ENCODE measurements at places on chromosomes 16 and 17.

GRCh38 chr17:79556271-79556670, 54.6 kb downstream of the RBFOX3 start:
- no peak for DNase-seq

- DNase-seq = no peak
Measured at GRCh38 chr16:17358846-17359245, 111.9 kb downstream of the XYLT1 start.

- no peak for DNase-seq
Measured at GRCh38 chr16:28823291-28823872, 583 bp downstream of the ATXN2L start.

DNA sequence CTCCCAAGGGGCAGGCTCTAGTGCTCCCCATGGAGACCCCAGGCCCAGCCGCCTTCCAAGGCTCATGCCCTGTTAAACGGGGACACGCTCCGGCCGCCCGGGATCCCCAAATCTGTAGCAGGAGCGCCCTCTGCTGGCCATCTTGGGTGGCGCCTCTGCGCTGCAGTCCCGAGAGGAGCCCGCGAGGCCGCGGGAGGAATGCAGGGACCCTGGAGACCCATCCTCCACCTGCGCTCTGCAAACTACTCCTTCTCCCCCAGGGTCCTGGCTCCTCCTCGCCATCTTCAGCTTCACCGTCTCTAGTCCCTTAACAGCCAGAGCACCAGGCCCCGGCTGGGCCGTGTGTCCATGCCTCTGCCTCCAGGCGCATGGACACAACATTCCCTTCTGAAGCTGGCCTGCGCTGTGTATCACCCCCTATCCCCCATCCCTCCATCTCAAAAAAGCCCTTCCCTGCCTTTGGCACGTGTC, 23.6 kb upstream of the KRT17 start:
- DNase-seq = peak; percentile 79

DNA sequence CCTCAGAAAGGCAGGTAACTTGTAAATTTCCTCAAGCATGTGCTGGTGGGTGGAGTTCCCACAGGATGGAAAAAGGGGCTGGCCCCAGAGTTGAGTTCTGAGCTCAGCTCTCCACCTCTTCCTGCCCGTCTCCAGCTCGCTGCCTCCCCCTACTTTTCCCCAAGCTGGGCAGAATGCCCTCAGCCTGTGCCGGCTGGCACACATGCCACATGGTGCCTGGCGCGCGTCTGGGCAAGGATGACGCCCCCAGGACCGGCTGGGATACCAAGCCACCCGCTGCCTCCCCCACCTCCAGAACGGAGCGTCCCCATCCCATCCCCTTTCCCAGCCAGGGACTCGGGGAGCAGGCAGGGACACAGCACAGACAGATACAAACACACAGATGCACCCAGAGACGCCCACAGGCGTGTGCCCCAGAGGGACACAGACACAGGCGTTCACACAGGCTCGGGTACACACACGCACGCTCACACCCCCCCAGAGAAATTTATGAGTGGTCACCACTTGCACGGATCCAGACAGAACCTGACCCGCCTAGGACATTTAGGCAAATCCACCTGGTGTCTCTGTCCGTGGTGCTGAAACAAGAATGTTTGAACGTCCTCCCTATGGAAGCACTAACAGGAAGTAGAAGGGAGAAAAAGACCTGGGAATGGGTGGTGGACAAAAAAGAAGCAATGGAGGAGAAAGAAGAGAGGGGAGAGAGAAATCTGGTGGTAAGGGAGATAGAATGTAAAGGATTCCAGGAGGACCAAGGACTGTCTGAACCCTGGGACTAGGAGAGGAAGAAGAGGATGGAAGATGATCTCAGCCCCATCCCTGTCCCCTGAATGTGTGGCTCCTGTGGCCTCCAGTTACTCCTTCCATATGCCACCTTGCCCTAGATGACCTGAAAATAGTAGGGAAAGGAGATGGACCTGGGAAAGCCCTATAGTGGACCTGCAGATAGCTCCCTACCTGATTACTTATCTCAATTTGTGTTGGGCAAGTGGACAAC, 15.5 kb downstream of the NEUROD2 start:
- DNase-seq = peak; percentile 90

DNA sequence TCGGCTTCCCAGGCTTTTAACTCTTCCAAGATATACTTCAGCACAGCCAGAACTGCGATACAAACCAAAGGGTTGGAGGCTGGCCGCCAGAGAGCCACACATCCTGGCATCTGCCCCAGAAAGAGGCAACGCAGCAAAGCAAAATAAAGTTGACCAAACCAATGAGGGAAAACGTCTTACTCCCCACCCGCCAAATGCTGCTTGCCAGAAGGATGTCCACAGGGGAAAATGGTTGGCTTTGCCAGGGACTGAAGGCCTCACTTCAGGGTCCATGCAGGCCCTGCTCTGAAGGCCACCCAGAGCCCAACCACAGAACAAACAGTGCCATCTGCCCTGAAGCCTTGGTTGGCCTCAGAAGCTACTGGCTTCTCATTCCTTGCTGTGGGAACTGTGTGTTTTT, 15.0 kb downstream of the CACNG1 start:
- DNase-seq = no peak

GRCh38 chr16:48206594-48207242, 37.4 kb upstream of the LONP2 start:
- DNase-seq = peak; percentile 17

DNA sequence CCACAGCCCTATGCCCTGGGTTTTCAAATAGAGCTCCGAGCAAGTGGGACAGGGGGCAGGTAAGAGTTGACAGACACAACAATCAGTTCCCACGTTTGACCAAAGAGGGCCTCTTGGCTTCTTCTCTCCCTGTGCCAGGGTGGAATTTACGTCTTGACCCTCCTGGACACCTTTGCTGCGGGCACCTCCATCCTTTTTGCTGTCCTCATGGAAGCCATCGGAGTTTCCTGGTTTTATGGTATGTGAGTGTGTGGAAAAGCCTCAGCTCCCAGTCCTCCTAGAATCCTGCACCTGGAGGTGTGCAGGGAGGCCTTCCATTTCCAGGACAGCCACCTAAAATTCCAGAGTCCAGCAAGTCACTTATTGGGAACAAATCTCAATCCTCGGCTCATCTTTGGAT, 42.5 kb downstream of the SLC6A2 start:
- no peak for DNase-seq

DNA sequence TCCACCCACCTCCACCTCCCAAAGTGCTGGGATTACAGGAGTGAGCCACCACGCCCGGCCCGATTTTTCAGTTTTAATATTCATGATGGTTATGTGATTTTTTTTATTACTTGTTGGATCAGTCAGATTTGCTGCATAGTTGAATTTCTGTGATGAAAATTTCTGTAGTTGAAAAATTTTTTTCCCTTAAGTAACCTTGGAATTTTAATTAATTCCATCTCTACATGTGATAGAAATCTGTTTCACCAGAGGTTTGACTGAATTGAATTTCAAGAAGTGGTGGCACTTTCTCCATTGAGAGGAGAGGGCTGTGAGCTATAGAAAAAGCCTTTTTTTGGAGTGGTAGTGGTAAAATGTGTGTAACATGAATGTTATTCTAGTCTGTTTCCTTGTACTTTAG, 24.7 kb downstream of the WIPF2 start:
- no peak for DNase-seq

DNA sequence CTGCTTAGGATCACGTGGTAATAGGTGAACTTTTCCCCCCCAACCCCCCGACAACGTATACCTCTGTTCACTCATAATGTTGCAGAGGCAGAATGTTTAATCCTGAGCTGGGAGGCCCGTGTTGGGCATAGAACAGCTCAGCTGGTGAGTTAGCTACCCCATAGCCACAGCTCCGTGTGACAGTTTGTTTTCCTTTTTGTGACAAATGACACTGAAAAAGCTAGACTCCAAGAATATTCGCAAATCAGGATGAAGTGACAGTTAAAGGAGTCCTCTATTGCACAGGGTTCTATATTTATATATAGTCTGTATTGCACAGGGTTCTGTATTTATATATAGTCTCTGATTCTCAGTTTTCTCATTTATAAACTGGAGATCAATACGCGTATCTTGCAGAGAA, 33.8 kb downstream of the MYH13 start:
- no peak for DNase-seq

GRCh38 chr17:41552455-41552854, 19.4 kb downstream of the KRT9 start:
- no peak for DNase-seq

DNA sequence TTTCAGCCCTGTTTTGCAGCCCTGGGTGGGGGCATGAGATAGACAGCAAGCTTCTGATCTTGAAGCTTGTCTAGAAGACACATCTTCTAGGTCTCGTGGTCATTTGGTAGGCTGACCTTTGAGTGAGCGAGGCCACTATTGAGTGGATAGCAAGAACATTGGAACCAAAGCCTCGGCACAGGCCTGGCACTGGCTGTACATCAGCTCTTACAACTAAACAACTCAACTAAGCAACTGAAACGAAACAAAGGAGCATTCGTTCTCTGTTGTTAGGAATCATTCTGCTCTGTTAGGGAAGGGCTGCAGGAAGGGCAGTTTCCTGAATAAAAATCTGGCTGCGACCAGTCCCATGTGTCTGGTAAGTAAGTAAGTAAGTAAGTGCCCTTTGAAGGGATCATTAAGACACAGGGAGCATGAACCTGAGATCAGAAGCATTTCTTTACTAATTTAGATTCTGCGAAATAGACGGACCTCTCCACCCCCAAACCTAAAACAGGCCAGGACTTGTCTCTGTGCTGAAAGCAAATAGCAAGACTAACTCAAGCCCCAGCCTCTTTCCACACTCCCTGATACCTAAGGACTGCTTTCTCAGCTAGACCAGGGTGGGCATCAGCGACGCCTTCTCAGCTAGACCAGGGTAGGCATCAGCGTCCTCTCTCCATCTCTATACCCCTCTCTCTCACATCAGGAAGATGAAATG, 22.7 kb downstream of the CYB561 start:
- no peak for DNase-seq

DNA sequence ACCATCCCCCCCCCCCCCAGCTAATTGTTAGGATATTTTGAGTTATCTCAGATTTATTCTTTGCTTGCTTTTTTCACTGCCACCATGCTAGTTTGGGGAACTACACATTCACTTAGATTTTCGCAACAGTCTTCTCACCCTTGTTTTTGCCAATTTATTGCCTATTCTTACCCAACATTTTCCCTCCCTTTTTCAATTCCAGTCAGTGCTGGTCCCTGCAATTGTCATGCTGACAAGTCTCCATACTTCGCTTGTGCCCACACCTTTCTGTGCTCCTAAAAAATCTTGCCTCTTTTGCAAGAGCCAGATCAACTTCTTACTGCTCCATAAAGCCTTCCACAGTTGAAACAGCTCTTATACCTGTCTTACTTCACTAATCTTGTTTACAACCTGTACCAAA, 16.3 kb downstream of the TNRC6A start:
- no peak for DNase-seq

GRCh38 chr16:1277151-1277598, 21.3 kb downstream of the TPSD1 start:
- no peak for DNase-seq

GRCh38 chr16:67384778-67385510, 8.4 kb downstream of the TPPP3 start:
- no peak for DNase-seq

DNA sequence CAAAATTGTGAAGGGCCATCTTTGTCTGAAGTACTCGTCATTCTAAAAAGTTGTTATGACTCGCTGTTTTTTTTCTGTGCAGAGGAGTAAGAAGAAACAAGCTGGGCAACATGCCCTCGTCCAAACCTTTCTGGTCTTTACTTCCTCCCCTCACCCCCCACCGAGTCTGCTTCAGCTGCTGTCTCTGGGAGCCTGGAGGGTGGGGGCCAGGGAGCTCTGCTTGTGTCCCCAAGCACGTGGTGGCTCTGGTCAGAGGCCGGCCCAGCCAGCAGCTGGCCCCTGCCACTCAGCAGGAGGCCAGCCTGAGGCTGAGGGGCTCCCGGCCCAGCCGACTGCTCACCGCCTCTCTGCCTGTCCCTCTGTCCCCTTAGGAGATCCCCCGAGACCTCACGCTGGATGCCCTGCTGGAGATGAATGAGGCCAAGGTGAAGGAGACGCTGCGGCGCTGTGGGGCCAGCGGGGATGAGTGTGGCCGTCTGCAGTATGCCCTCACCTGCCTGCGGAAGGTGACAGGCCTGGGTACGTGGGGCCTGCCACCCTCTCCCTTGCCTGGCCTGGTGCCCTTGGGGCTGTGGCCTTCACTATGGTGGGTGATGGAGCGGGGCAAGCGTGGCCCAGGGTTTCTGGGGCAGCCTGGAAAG, 53.7 kb upstream of the LGALS9 start:
- no peak for DNase-seq

DNA sequence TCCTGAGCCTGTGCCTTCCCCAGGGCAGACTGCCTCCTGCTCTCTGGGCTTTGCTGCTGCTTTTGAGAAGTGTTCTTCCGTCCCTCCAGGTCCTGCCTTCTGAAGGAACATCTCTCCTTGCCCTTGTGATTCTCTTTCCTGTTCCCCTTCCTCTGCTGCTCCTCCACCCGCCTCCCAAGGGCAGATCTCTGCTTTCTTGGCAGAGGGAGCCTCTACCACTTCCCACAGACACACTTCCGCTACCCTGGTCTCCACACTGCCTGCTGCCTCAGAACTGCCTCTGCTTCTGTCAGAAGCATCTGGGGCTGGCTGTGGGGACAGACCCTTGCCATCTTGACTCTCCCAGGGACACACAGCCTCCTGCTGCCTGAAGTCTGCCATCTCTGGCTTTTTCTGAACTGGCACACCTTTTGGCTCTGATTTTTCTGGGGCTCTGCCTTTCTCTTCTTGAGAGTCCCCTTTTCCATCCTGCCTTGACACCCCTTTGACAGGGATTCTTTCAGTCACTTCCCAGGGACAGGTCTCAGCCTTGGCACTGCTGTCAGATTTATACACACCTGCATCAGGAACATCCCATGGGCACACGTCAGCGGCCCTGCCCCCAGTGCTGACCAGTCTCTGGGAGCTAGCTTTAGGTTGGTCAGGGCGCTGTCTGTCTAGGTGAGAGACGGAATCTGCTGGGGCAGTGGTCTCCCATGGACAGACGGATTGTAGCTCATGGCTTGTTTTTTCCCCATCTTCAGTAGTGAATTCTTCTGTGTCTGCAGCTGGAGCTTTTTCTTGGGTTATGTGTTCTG, 16.6 kb downstream of the GPR179 start:
- no peak for DNase-seq

GRCh38 chr16:12188935-12189249, 212.4 kb downstream of the SNX29 start:
- no peak for DNase-seq

GRCh38 chr16:29641561-29641960, 21.5 kb upstream of the SPN start:
- no peak for DNase-seq

- no peak for DNase-seq
Measured at GRCh38 chr17:80345321-80345720, 69.6 kb upstream of the ENDOV start.

Measured in H1 (cell line).